Right lobe of liver (tissue), 6 donors: ENCODE measurements at places on chromosomes 3 and 15. TPM values are rescaled to one million over a fixed set of nuclear protein-coding genes. Genes with fewer than 3 reads are reported as not detected.

Gene TTC14
- 19.8 TPM for total RNA-seq

Gene CEP70
- 20.9 TPM for total RNA-seq

DNA sequence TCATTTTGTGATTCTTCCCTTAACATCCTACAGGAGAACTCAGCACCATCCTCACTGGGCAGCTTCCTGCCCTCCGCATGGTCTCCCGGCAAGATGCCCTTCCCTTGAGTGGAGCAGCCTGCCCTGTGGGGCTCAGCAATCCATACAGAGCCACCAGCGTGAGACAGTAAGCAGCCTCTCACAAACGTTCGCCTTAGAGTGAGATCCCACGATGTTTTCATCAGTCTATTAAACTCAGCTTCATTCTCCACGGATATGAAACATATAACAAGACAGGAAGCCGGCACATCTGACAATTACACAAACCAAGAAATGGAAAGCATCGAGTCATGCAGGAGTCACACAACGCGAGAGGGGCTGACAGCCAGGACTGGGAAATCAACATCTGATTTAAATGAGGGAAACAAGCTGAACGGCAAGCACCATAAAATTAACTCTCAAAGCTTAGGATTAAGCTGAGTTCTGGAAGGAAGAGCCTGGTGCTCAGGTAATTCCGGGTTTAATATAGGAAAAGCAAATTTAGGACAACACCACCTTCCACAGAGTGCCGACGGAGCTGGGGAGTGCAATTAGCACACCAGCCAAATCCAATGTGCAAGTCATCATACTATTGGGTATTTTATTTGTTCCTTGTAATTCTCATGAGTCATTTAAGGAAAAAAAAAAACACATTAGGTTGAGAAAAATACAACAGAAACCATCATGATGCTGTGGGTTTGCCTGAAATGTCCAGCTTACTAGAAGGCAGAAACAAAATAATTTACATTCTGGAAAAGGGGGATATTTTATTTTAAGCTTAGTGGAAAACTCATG, 272.0 kb downstream of the OCA2 start:
- no peak for DNase-seq

GRCh38 chr15:51580385-51580784, 42.2 kb downstream of the DMXL2 start:
- DNase-seq, result no peak

- DNase-seq, result no peak
These were observed 23.6 kb upstream of the CADPS start for GRCh38 chr3:62898530-62899496.

GRCh38 chr15:93852761-93853160, 378.6 kb upstream of the MCTP2 start:
- DNase-seq, result no peak

- DNase-seq, result no peak
These were observed 67.9 kb upstream of the MITF start for GRCh38 chr3:69671082-69671952.

DNA sequence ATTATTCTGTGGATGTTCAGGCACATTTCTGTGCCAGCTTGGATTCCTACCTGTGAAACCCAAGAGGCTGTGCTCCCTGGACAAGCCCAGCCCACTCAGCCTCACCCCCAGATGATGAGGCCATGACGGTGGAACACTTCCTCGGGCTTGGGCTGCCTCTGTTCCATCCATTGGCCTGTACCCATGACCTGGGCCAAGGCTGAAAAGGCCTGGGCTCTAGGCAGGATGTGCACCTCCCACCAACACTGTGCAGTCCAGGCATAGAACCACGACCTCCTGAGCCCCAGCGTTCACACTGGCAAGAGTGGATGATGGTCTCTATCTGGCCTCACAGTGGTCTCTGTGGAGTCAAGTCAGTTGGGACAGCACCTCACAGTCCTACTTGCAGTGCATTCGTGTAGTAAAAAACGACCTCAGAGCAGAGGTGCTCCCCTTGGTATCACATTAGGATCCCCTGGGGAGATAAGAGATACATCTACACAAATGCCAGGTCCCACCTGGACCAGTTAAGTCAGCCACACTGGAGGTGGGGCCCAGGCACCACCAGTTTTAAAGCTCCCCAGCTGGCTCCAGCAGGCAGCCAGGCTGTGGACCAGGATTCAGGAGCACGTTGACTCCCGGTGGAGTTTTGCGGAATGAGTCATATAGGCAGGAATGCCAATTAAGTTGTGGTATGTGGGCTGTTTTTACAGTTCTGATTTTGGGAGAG, 39.0 kb upstream of the IGF1R start:
- no peak for DNase-seq

DNA sequence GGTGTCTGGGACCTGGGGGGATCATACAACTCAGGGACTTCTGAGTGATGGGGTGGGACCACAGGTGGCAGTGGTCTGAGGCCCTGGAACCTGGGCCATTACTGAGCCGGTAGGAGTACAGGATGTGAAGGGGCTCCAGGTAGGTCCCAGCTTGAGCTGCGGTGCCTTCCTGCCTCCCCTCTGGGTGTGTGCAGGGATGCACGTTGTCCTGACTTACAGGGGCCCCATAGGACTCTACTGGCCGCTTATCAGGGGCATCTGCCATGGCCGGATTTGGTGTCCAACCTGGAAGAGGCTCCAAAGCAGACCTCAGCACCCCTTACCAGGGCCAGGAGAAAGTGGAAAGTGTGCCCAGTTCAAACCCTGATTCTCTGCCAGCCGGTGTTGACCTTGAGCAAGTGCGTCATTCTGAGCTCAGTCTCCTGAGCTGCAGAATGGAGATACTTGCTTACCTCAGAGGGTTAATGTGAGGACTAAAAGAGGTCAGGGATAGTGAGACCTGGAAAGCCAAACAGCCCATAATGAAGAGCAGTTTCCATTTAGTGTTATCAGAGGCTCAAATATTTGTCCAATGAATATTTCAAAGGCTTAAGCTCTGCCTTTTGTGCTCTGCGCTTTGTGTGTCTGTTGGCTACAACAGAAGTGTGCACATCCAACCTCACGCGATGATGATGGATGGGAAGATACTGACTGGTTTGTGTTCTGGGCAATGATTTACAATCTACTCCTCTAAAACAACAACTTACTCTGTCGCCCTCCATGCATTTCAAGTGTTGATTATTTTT, 35.4 kb upstream of the ESYT3 start:
- no peak for DNase-seq

DNA sequence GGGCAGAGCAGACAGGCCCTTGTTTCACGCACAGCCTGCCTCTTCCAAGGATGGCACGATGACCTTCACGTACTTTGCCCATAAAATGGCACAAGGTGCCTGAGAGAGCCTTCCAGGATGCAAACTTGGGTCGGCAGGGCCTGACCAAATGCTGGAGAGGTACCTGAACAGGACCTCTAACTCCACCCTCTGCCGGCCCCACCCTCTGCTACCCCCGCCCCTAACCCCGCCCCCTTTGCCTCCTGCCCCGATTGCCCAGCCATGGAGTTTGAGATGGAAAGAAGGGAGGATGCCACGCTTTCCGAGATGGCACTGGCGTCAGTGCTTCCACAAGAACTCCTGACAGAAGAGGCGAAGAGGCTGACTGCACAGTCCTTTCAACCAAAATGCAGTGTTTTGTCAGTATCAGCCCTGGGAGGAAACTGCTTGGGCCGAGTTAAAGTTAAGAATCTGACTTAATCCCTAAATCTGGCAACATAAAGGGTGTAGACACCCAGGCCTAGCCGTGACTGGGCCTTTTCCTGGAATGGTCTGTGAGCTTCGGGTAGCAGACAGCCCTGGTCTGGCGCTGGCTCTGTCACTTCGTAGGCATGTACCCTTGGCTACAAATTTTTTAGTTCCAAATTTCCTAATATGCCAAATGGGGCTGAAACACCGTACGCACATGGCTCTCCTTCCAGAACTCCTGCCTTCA, 230.3 kb upstream of the RGMA start:
- DNase-seq, result no peak

GRCh38 chr3:56296361-56296760, 171.9 kb downstream of the ERC2 start:
- no peak for DNase-seq

DNA sequence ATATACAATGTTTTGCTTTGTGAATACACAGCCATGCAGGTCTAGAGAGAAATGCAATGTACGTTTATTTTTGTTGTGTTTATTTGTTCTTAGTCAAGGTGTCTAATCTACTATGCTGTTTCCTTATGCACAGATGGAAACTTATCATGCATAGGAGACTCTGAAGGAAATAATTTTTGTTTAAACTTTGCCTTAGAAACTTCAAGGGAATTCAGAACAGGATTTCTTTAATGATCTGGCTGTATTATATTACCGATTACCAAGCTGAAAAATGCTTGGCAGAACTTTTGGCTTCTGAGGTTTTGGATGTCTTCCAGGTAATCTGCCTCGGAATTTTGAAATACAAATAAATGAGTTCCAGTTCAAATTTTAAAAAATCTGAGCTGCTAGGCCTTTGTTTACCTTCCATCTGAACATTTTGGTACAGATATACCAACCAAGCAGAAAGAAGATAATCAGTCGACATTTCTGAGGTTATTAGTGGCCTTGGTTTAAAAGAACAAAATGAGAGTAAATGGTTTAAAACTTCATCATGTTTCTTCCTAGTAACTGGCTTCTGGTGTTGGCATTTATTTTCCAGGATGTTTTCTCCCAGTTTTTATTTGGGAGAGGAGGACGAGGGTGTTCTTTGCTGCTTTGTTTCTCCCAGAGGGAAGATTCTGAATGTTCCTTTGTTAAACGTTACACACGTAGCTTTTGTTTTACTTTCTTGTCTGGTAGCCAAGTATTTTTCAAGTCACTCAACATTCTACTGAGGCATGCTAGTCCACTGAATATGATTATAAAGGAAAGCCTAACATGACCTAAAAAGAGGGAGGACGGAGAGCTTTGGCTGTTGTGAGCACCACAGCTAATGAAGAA, 421.8 kb upstream of the TBL1XR1 start:
- no peak for DNase-seq

DNA sequence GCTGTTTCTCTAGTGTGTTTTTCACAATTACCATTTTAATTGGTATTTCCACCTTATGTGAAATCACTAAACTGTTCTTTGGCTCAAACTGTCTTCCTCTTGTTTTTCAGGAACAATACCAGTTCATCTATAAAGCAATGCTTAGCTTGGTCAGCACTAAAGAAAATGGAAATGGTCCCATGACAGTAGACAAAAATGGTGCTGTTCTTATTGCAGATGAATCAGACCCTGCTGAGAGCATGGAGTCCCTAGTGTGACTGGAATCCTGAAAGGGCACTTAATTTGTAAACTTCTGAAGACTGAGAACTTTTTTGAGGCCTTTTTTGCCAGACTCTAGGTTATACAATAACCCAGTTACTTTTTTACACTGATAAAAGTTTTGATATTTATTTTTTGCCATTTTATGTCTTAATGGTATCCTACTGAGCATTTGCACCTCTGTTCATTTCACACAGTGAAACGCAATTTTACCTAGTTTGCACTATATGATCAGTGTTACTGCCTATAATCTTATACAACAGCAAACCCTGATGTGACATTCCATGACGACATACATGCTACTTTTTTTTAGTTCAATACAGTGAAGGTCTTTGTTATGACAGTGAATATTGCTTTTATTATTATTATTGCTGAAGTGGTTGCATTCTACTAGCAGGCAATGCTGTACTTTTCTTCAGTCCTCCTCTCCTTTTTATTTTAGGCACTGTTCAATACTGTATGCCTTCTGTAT, 80.1 kb downstream of the FEZF2 start:
- DNase-seq, result no peak

GRCh38 chr15:59074607-59075006, 30.3 kb upstream of the CCNB2 start:
- DNase-seq, result no peak

- no peak for DNase-seq
These were observed 62.8 kb downstream of the SGO1 start for GRCh38 chr3:20123131-20123652.

- DNase-seq, result no peak
These were observed 100.8 kb upstream of the SOX2 start for GRCh38 chr3:181610973-181611265.
